ENCODE measurements at places on chromosomes 12 and 14. TPM values are rescaled to one million over a fixed set of nuclear protein-coding genes. Genes with fewer than 3 reads are reported as not detected.

Gene ARHGEF40
- total RNA-seq, result 0.05 TPM

Gene PIP4P1
- total RNA-seq, result 24.2 TPM

Gene FRS2
- total RNA-seq, result 10.4 TPM

Gene BMP4
- total RNA-seq, result not detected

GRCh38 chr14:104650981-104651875 lies 38.2 kb upstream of the INF2 start:
- no peak for DNase-seq

Gene CLEC2D
- 212 TPM for total RNA-seq

- DNase-seq, result no peak
Observed at GRCh38 chr14:58994130-58994529, 194.3 kb upstream of the DAAM1 start.

GRCh38 chr12:31221551-31221945 lies 104.4 kb downstream of the SINHCAF start:
- no peak for DNase-seq

GRCh38 chr14:45664668-45665356 lies 411.8 kb upstream of the MIS18BP1 start:
- no peak for DNase-seq

DNA sequence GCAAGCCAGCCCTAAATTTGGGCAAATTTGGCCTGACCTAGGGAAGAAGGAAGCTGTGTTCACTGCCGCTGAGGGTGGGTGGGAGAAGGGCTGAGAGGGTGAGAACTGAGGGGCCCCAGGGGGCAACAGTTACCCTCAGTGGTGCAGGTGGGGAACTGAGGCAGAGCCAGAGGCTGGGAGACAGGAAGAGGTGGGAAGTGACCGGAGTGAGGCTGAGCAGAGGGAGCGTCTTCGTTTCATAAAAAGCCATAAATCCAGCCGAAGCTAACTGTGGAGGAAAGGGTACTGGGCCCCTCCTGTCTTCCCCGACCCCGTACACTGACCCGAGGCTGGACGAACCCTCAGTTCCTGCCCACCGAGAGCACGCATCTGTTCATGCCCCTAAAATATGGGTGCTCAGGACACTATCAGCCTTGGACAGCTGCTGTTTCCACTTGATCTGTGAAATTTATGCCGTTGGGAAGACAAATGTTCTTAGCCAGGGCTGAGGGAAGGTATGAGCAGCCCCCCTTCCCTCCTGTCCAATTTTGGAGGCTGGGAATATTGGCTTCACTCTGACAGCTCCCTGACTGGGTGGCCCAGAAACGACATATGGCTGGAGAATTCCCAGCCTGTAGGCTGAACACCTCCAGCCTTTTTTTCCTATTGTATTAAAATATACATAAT lies 116.5 kb downstream of the KIF26A start:
- no peak for DNase-seq

Gene KRT71
- not detected for total RNA-seq

DNA sequence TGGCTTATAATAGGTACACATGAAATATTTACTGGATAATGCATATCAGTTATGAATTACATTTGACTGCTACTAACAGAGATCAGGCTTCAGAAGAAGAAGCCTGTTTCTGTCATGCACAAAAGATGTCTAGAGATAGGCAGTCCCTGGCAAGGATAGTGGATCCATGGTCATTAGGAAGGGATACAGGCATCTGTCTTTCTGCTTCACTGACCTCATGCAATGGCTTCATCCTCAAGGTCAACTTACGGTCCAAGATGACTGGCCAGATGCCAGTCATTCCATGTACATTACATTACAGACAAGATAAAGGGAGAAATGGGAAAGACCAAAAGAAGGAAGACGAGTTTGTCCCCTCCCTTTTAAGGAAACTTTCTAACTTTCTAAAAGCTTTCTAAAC lies 94.0 kb downstream of the NUAK1 start:
- DNase-seq, result no peak

GRCh38 chr14:102057480-102058114 lies 29.2 kb downstream of the HSP90AA1 start:
- no peak for DNase-seq

GRCh38 chr14:37230551-37231194 lies 32.9 kb downstream of the MIPOL1 start:
- no peak for DNase-seq

DNA sequence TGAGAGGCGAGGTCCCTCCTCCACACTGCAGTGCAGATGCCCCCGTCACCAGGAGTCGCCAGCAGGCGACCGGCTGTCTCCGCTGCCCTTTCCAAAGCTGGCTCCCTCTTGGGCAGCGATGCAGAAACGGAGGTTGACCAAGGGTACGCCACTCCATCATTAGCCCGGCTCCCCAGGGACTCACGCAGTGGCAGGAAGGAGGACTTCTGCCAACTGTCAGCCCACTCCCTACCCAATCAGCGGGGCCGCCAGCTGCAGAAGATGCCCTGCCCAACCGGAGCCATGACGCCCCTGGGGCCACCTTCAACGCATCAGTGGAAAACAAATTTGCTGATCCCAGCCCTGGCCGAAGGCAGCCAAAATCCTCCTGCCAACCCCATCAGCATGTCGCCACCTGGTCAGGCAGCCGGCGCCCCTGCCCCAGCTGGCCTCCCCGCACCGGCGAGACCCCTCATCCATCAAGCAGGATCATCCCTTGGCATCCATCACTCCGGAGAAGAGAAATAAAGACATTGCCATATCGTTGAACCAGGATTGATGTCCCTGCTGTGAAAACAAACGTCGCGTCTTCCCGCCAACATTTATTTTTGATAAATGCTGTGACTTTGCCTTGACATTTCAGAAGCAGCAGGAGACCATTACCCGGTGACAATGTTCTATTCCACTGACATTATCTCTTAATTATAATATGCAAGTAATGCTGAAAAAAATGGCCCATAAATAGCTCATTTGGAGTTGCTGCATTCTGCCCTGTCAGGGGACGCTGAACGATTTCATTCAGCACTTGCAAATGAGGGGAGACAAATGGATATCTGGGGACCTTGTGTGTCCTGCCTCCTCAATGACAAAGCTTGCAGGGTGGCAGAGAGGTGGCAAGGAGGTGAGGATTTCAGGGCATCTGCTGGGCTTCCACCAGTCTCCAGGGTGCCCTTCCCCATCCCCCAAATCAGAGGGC lies 105.1 kb downstream of the SCARB1 start:
- no peak for DNase-seq

Gene ACOT6
- 0.18 TPM for total RNA-seq

DNA sequence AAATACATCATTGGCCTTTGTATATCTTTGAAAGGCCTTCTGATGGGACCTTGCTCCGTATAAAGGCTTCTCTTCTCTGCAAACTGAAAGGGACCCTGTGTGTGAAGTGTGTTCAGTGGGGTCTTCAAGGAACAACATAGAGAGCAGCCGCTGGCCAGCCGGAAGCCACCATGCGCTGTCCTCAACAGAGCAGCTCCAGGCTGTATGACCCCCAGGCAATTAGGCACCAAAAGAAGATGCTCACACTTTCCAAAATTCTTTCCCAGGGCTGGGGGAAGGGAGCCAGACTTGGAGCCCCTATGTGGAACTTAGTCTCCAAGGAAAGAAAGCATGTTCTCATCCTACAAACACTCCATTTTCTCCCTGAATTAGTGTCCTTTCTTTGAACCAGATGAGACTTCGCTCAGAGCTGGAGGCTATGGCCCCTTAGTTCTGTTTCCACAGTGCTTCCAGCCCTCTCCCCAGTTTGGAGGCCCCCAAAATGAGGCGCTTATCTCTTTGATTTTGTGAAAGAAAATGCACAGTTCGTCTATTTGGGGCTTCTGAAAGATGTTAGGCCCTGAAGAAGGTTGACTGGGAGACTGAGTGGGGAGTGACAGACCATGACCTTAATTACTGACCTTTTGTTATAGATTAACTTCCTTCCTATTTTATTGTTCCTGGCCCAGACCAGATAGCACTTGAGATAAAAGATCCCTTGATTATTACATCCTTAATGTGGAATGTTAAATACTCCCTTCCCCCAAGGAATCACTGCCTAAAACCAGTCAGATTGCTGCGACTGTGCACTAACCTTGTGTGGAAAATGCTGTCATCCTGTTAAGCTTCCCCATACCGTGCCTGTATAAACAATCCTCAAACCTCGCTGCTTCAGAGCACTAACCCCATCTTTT lies 128.3 kb upstream of the FGD4 start:
- DNase-seq, result no peak

Gene B4GALNT3
- 3.3 TPM for total RNA-seq

Gene PRICKLE1
- 0.30 TPM for total RNA-seq

Gene HCAR1
- total RNA-seq, result 0.67 TPM

- DNase-seq, result no peak
Observed at GRCh38 chr12:45418520-45418919, 202.6 kb downstream of the ANO6 start.

- no peak for DNase-seq
Observed at GRCh38 chr14:78455896-78456435, 285.8 kb downstream of the NRXN3 start.

DNA sequence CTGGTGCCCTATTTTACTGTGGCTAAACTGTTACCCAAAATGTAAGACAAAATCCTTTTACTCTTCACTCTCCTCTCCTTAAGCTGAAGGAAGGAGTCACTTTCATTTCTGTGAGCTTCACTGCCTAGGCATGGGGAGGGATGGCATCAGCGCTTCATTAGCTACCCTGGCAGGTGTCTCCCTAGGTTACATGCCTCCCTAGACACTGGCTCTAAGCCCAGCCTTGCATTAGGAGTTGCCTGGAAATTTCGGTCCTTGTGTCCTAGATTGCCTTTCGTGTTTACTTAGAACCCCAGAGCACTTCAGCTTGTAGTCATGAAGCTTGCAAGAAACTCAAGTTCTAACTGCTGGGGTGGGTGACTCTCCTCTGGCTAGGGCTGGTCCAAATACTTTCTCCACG lies 520.5 kb upstream of the STXBP6 start:
- DNase-seq, result no peak

Gene DLGAP5
- 97.4 TPM for total RNA-seq

DNA sequence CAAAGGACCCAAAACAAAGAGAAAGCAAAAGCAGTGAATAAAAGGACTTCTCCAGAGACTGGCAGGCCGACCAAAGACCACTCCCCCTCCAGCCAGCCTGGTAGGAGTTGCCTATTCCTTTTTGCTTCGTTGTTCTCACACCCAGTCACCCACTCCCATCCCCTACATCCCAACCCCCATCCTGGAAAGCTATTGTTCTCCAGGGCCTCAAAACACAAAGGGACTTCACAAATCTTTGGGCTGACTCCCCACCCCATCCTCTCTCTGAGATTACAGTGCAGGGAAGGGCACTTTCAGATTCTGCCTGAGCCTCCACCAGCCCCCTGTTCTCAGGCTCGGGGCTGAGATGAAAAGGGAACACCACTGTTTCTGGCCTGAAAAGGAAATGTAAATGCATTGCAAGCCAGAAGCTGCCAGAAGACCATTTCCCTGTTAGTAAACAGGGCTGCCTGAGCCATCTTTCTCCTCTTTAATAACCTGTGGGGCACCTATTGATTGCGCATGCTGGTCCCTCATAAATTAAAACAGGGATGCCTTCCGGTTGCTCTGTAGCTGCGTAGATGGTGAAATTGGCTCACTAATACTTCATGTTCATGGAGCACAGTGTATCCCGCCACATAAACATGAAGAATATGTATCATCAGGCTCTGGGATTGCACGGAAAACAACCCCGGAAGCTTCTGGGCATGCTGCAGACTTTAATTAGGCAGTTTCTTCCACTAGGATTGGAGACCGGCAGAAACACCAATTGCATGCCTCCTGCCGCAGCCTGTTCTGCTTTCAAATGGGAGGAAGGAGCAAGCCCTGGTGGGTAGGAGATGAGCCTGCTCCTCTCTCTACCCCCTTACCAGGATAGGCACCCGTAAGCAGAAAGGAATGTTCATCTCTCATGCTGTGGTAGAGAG lies 130.3 kb upstream of the FUT8 start:
- DNase-seq, result no peak

DNA sequence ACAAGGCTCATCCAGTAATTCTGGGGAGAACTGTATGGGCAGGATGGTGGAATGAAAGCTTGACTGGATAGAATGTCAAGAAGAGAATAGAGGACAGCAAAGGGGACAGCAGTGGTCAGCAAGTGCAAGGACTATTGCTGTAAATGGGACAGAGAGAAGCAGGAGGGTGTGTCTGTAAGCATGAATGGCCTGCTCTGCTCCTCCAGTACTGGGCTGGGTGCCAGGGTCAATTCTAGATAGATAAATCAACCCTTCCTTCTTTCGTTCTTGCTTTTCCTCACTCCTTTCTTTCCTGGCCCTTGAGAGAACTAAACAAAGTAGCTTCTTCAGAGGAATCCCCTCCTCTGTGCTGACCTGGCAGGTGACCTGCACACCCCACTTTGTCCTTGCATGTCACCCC lies 1019.2 kb downstream of the BCL11B start:
- no peak for DNase-seq

DNA sequence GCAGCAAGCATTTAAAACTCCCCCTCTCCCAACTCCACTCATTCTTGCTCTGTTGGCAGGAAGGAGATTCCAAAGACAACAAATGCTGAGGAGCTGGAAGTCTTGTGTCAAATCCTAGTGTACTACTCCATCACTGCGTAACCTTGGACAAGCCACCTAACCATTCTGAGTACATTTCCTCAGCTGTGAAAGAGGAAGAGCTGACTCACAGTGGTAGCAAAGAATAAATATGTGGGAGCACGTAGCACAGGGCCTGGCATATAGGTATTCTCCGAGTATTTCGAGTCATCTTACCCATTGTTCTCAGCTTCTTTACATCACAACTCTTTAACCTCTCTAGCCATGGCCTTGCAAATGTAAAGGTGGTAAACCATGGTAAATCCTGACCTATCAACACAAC lies 28.7 kb downstream of the EGLN3 start:
- no peak for DNase-seq

Gene MMP19
- not detected for total RNA-seq

Gene MYH7
- 0.07 TPM for total RNA-seq

DNA sequence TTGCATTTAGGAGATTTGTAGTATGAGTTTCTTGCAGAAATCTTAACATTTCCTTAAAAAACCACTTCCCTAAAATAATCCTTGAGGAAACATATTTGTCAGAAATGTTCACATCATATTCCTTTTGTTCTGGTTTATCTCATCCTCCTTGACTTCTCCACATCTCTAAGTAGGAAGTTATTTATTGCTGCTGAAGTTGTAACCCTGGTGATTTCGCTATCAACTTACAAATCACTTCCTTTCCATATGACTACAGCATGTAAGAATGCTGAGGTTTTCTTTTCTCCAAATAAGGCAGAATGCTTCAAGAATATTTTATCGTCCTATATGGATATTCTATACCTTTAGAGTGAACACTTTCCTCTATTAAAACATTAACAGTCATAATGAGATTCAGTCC lies 751.7 kb downstream of the NRXN3 start:
- DNase-seq, result no peak

DNA sequence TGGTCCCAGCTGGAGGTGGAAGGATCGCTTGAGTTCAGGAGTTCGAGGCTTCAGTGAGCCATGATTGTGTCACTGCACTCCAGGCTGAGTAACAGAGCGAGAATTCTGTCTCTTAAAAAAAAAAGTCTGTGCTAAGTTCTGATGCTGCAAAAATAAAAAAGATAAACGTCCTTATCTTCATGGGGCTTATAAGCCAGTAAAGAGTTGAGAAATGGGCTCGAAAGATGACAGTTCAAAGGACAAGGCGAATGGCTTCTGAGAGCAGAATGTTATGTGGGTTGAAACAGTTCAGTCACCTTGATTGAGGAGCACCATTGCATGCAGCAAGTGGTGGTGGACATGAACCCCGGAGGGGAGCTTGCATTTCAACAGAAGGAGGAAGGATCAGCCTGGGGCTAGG lies 4.7 kb downstream of the TSPAN9 start:
- no peak for DNase-seq

Gene AQP6
- not detected for total RNA-seq

Gene HECTD4
- 22.2 TPM for total RNA-seq

Gene MYO1H
- not detected for total RNA-seq

All from activated CD4-positive, alpha-beta T cell treated with anti-CD3 and anti-CD28 coated beads for 36 hours (primary cell).